ENCODE measurements at places on chromosomes 5 and 9. TPM values are rescaled to one million over a fixed set of nuclear protein-coding genes. Genes with fewer than 3 reads are reported as not detected.

Gene SLC25A2
- total RNA-seq: not detected

DNA sequence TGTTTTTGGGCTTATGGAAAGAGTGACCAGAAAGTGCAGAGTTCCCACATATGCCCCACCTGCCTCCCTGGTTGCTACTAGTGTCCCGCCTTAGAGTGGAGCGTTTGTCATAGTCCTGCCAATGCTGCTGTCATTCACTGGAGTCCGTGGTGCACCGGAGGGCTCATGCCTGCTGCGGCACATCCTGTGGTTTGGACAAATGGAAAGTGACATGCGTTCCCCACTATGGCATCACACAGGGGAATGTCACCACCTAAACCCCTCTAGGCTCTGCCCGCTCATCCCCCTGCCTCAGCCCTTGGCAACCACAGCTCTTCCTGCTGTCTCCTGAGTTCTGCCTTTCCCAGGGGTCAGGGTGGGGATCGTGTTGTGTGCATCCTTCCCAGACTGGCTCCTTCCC, 29.2 kb downstream of the IRX4 start:
- no peak for DNase-seq

- no peak for DNase-seq
Observed at GRCh38 chr9:98572796-98573195, 135.9 kb downstream of the GABBR2 start.

DNA sequence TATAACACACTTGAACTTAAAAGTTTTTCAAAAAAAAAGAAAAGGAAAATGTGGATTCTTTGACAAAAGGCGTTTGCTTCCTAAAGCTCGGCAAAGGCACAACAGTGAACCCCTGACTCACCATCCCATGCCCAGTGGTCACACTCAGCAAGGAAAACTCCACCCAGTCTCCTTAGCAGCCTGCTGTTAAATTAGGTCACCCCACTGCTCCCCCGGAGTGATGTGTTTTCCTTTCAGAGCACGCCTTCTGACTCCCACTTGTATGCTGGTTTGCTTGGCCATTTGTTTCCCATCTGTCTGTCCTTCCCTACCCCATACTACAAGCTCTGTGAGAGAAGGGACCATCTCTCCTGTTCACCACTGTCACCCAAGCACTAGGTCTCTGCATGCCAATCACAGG, 23.8 kb downstream of the RETREG1 start:
- peak; percentile 77 for DNase-seq

- no peak for DNase-seq
Observed at GRCh38 chr5:156631005-156631404, 219.1 kb upstream of the PPP1R2B start.

Measured in RPMI7951 (cell line).